ENCODE measurements at places on chromosomes 7 and 10.
A peak's percentile ranks its signal among the peaks of the same experiment; 100 is the strongest.

DNA sequence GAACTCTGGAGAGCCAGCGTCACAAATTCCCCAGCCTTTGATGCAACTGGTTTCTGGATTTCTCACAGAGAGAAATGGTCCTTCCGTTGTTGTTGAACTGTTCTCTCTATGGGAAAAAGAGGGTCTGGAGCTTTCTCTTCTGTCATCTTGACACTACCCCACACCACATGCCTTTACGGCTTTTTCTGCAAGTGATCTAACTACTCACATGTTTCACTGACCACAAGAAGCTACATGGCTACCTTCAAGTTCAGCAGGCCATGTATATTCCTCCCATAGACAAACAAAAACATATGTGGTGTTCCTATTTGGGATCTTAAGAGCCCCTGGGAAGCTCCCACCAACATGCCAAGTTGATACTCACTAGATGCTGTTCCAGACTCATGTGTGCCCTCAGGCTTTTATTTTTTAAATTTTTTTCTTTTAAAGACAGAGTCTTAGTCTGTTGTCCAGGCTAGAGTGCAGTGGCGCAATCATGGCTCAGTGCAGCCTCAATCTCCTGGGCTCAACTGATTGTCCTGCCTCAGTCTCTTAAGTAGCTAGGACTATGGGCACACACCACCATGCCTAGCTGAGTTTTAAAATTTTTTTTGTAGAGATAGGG is 72.0 kb downstream of the RNF216 start:
- DNase-seq = no peak

DNA sequence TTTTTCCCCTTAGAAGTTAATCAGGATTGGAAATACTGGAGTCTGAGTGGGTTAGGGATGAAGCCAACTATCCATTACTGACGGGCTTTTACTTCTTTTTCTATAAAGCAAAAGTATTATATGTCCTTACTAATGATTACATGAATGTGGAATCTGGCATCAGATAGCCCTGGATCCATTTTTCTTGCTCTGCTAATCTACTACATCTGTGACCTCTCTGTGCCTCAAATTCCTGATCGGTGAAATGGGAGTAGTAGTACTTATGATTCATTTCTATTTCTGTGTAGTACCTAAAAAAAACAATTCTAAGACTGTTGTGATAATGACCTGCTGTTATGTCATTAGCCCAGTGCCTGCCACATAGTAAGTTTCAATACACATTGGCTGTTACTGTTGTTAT is 621.6 kb downstream of the SORCS3 start:
- DNase-seq = no peak

DNA sequence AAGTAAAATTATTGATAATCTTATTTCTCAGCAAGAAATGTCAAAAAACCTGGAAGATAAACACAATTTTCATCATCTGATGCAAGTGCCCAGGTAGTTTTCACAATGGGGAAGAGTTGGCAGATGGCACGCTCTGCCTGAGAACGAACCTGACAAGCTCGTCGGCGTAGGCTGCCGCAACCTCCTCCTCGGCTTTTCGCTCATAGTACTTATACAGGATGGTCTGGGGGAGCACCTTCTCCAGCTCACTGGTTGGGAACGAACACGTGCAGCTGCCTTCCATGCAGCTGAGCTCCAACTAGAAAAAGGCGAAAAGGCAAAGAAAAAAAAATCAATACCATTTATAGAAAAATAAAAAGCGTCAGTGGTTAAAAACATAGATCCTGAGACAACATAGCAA is 68.9 kb downstream of the RNF216 start:
- DNase-seq = no peak

DNA sequence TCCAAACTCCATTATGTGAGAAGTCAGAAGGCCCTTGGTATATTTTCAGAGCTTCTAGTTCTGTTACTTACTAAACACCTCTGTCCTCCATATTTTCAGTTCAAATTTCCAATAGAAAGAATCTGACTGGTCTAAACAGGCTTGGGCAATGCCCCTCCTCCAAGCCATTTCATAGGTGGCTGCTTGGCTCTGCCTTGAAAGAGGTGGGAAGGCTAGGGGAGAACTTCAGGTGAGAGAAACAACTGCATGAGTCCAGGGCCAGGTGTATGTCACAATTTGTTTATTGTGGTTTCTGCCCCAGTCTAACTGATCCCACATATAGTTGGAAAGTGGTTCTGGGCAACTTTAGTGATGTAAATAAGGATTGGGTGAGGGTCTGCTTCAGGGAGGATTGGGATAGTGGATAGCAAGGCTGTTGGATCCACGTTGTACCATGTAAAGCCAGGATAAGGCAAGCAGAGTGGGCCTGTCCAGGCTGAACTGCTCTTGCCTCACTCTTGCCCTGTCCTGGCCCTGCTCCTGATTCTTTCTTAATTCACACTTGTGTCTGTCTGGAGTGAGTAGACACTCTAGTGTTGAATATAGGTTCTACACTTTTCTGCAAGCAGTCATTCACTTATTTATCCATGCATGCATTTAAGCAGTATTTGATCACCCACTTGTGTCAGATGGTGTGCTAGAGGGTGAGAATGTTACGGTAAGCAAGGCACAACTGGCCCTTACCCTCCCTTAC is 67.5 kb upstream of the COMTD1 start:
- no peak for DNase-seq

GRCh38 chr7:152899548-152900109 is 140.1 kb downstream of the ACTR3B start:
- no peak for DNase-seq

GRCh38 chr10:31204090-31204489 is 114.9 kb upstream of the ZEB1 start:
- DNase-seq = no peak

GRCh38 chr10:52308251-52309031 is 5.6 kb upstream of the DKK1 start:
- DNase-seq = peak; percentile 42

GRCh38 chr7:42123716-42124115 is 113.3 kb downstream of the GLI3 start:
- DNase-seq = no peak

DNA sequence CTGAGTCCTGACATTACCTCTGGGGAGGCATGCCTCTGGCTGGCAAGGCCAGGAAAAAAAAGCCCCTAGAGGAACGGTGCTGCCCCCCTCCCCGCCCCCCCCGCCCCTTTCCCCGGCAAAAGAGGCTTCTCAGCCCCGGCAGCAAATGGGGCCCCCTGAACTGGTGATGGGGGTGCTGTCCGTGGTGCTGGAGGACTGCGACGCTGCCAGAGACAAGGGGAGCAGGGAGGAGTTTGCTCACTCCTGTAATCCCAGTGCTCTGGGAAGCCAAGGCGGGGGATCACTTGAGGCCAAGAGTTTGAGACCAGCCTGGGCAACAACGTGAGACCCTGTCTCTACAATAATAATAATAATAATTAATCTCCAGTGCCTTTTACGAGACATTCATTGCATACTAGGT is 23.7 kb downstream of the SRRM3 start:
- peak; percentile 60 for DNase-seq

- no peak for DNase-seq
Measured at GRCh38 chr7:4661871-4662270, 20.2 kb upstream of the FOXK1 start.

DNA sequence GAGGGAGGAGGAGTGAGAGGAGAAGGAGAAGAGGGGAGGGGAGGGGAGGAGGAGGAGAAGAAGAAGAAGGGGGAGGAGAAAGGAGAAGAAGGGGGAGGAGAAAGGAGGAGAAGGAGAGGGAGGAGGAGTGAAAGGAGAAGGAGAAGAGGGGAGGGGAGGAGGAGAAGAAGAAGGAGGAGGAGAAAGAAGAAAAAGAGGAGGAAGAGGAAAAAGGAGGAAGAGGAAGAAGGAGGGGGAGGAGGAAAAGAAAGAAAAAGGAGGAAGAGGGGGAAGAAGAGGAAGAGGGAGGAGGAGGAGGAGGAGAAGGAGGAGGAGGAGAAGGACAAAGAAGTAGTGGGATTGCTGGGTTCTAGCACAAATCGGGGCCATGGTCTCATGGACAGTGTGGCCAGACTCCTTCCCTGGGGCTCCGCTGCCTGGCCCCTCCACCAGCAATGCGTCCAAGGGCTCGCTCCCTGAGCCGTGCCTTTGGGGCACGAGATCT is 4.2 kb upstream of the MAFK start:
- DNase-seq = no peak
